Large intestine (tissue), 12 donors: ENCODE measurements at places on chromosomes 1 and 21. TPM values are rescaled to one million over a fixed set of nuclear protein-coding genes. Genes with fewer than 3 reads are reported as not detected.
A peak's percentile ranks its signal among the peaks of the same experiment; 100 is the strongest.

DNA sequence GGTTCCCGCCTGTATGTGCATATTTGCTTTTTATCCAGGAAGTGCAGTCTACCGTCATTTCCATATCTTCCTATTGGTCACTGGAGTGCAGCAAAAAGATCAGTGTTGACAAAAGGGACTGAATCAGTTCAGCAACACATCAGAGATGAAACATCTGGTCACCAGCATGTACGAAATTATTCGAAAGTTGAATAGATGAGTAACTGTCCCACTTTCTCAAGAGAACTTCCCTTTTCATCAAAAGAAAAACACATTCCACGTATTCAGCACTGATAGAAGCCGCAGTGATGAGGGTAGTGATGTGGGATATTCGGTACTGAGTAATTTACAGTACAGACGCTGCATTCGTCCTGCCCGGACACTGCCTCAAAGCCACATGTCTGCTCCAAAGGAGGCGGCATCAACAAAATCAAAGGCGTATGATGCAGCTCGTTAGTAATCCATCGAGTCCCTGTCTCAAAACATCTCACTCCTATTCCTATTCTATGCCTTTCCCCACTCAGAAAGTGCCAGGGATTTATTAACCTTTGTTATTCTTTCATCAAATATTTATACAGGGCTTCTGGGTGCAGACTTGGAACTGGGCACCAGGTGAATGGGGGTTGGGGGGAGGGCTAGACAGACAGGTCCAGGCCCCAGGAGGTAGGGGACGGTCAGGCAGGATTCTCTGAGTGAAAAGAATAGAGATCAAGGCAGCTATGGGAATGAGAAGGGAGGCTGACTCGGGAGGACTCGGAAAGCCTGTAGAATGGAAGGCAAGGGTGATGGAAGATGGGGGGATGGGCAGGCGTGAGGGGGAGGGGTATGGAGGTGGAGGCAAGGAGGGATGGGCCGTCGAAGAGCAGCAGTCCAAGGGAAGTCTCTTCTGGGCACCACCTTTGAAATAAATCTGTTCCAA is 79.5 kb upstream of the SLC45A1 start:
- no peak for DNase-seq

- no peak for DNase-seq
Measured at GRCh38 chr1:88300752-88301263, 383.3 kb upstream of the PKN2 start.

DNA sequence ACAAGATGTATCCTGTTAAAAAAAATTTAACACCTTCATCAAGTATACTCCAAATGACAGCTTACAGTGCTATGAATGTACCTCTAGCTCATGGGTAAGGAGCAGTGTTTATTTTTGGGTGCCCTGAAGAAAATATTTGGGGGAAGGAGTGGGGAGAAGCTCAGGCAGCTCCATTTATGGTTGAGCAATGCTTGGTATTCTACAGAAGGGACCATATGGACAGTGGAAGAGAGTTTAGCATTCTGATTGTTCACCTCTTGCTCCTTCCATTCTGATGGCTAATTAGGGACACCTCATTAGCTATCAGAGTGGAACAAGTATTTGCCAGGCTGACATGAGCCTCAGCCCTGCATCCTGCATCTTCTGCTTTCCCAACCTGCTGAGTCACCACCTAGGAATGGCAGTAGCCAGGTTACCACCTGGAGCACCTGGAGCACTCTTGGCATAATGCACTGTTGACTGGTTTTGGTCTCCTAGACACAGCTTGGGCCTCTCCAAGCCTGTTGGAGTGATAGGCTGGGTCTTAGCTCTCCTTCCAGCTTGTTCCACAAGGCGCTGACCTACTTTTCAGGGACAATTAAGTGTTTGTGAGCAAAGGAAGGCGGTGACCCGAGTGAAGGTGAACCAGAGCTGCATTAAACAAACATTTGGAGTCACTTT is 62.0 kb upstream of the MACF1 start:
- no peak for DNase-seq

DNA sequence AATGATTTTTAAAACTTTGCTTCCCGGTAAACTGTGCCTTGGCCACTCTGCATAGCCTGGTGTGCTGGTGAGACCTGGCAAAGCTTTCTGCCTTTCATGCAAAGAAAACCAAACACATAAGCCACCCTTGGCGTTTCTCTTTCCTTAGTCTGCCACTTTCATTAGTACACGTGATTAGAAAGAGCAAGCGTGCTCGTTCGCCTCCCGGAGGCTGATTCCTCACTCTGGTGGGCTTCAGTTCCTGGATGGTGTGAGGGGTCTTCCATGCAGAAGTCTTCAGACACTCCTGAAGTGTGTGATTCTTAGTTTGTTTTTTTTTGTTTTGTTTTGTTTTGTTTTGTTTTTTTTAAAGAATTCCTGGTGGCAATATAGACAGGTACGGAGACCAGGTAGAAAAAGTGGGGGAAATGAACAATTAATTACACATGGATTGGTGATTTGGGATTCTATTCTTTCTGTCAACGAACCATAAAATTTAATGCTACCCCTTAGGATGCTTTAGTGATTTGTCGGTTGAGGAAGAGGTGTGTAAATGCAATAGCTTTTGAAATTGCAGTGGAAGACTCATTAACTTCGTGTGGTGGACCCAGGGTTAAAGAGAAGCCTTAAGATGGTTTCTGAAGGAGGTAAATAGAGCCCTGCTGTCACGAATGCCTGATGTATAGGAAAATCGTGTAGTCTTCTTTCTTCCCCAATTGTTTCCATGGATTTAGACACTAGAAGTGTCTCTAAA is 2.1 kb downstream of the GALNT2 start:
- DNase-seq = peak; percentile 29

- DNase-seq = no peak
Measured at GRCh38 chr1:37158113-37158749, 123.9 kb upstream of the GRIK3 start.

- no peak for DNase-seq
Measured at GRCh38 chr1:172928412-172928811, 122.3 kb downstream of the TNFSF18 start.

DNA sequence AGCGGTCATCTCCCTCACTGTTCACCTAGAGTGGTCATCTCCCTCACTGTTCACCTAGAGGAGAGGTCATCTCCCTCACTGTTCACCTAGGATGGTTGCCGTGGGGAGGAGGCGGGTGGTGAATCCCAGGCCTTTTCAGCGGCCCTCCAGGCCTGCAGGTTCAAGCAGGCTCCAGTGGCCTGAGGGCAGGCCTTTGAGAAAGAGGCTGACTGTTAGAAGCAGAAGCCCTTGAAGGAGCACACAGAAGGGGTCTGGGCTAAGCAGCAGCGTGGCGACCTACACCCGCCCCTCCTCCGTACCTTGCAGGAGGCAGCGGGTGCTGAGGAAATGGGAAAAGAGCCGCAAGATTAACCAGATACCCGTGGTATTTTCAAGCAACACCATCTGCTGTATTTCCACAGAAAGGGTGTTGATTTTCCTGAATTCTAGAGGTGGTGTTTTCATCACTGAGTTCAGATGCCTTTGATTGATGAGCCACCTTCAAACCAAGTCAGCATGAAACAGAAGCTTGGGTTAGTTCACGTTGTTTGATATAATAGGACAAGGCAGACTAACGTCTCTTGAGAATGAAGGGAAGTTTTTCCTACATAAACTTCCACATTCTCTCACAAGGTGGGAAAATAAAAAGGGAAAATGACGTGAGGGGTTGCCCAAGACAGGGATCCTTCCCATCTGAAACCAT is 289.5 kb downstream of the KIF26B start:
- DNase-seq = no peak

DNA sequence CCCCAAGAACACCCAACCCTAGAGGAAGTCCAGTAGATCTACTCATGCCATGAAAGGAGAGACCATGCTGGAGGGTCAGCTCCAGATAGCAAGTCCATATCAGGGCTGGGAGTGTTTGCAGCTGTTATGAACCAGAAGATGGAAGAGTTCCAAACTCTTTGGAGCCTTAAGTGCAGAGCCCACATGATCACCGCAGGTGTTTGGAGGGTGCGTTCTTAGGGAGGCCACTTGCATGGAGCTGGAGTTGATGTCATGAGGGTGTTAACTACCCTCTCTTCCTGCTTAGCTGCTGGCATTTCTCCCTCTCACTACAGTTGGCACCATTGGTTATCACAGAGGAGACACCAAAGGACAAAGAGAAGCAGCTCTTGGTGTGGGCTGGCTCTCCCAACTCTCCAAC is 616.9 kb downstream of the AJAP1 start:
- DNase-seq = no peak

DNA sequence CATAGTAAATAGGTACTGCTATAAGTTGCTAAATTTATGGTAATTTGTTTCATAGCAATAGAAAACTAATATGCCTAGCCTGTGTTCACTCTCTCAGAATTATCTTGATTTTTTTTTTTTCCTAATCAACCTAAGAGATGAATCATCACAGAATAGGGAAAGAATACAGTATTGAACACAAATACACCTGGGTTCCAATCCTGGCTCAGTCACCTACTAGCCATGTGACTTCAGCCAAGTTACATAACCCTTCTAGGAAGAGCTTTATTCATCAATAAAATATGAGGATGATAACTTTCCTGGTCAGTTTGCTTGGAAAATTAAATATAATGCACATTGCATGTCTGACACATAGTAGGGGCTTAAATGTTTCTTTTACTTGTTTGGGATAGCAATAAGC is 279.5 kb downstream of the FOXD2 start:
- DNase-seq = no peak

DNA sequence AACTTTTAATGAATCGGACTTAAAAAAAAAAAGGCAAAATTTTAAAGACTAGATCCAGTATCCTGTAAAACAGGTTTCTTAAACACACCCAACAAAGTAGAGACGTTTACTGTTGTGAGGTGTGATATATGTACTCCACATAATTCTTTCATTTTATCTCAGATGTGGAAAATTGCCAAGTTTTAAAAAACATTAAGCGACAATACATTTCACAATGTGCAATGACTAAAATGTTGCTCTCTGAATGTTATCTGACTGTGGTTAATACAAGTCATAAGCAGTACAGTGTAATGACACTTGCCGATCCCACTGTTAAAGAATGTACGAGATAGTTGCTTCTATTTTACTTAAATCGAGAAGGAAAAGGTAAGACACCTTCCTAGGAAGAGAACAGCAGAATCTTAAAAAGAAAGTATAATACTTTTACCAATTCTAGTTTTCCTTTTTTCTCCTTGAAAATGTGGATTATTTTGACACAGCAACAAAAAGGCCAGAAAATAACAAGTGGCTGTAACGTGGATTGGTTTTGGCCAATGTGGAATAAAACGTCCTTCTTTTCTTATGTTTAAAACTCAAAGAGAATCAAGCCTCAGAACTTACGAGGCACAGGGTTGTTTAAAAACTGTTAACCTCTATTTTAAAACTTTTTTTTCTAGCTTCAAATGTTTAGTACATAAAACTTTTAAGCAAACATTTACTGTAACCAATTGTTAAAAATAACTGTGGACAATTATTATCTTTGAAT is 51.4 kb downstream of the TP53BP2 start:
- peak; percentile 74 for DNase-seq

DNA sequence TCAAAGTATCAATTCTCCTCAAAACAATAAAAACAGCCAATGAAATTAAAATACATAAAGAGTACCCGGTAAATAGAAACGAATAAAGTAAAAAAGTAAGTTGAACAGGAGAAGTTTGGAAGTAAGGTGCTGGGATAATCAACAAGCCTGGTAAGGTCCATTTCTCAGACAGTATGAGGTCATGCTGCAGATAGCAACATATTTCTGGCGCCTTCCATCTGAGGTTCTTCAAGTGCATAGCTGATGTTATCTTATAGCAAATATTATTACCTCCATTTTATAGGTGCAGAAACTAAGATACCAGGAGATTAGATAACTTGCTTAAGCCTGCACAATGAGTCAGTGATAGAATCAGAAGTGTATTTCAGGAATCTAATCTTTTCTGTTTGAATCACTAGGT is 23.7 kb upstream of the CEP350 start:
- DNase-seq = peak; percentile 60

GRCh38 chr1:25057188-25057587 is 127.1 kb upstream of the RUNX3 start:
- DNase-seq = no peak

DNA sequence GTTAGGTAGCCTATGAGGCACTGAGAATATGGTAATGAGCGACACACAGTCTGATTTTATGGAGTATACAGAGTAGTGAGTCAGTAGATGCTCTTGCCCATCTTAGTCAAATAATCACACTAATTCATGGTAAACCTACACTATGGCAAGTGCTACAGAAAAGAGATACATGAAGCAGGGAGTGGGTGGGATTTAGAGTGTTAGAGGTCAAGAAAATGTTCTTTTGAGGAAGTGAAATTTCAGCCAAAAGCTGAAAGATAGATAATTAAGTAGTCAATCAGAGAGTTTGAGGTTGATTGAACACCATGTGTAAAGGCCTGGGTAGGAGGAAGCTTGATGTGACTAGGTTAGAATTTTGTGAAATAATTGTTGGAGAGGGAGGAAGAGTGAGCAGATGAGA is 14.7 kb downstream of the MDM4 start:
- DNase-seq = no peak

GRCh38 chr1:212107481-212107880 is 71.9 kb downstream of the DTL start:
- DNase-seq = no peak

DNA sequence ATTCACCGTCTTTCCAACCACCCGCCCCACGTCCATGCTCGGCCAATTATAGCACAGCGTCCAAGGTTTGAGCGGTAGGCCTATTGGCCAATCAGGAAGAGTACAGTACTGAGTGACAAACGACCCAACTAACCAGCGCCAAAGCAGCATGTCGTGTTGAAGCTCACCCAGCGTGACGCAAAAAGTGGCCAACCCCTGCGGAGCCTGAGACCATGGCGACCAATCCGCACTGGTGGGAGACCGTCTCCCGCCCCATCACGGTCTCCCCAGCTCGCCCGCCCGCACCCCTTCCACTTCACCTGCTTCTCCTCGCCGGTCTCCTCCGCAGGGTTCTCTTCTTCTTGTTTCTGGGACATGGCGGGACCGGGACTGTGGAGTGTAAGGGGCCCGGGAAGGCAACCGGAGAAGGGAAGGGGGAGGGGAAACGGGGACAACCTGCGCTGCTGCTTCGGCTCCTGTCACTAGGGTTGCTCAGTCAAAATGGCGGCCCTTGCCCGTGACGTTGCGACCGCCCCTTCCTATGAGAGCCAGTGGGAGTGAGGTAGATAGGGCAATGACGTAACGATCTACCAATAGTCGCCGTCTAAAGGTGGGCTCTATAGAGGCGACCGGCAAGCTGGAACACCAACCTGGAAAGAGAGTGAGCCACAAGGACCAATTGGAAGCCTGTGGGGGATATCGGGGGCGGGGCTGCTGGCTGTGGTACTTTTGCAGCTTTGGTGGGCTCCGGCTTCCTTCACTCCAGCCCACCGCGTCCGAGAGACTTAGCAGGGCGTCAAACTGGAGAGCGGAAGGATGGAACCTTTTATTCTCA is at the start of gene ENSA:
TSS of gene ENSA (minus strand) at position 498 of the 814 bp plus-strand sequence. CDS start at position 356, 142 bp downstream.
- DNase-seq = peak; percentile 99

KCNQ4 gene
- polyA plus RNA-seq = 2.2 TPM

TAGLN2 gene
- 271 TPM for polyA plus RNA-seq

S100B gene
- 19.8 TPM for polyA plus RNA-seq

TRIM67 gene
- 1.1 TPM for polyA plus RNA-seq

CAMK1G gene
- 0.63 TPM for polyA plus RNA-seq

OR2T33 gene
- polyA plus RNA-seq = not detected

OR2L13 gene
- 0.09 TPM for polyA plus RNA-seq

RGSL1 gene
- polyA plus RNA-seq = not detected

LRRC71 gene
- polyA plus RNA-seq = 0.28 TPM
